ENCODE measurements at places on chromosomes 12 and 14. TPM values are rescaled to one million over a fixed set of nuclear protein-coding genes. Genes with fewer than 3 reads are reported as not detected.

NT5DC3 gene
- total RNA-seq: 21.2 TPM

ACOT4 gene
- 0.30 TPM for total RNA-seq

SLC25A47 gene
- 0.12 TPM for total RNA-seq

- H3K4me1 ChIP-seq: peaks cover 7% of the 10 kb centered on the region
- no peak overlapping the region for H3K4me3 ChIP-seq
- no peaks in the 10 kb centered on the region for H3K27me3 ChIP-seq
Observed at GRCh38 chr14:100069161-100069800, 4.1 kb downstream of the EVL start.

- H3K4me1 ChIP-seq: no peaks in the 10 kb centered on the region
- no peak overlapping the region for H3K4me3 ChIP-seq
- H3K27me3 ChIP-seq: no peaks in the 10 kb centered on the region
- DNase-seq: no peak
- H3K27ac ChIP-seq: no peak overlapping the region
Observed at GRCh38 chr14:96416292-96416691, 24.4 kb downstream of the AK7 start.

DNA sequence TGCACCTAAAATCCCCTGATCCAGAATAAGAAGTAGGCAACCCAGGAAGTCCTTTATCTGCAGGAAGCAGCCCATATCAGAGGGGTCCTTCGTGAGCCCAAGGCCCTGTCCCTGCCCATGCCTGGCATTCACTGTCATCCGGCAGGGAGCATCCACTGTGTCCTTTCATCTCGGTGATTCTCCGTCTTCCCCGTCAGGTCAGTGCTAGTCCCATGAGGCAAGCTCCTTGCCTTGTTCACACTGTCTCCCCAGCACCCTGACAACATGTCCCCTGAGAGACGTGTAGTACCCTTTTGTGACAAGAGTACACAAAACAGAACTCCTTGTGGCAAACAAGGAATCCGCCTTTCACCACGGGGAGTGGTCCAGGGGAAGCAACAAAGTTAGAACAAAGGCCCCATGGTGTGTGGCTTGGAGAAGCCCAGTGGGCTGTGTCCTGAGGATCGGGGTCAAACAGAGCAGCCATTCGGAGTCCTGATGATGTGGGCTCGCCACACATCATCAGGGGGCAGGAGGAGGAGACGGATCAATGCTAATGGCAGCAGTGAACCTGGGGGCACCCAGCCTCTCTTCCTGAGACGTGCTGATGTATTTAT is 112.1 kb downstream of the DICER1 start:
- H3K36me3 ChIP-seq: no peaks in the 10 kb centered on the region
- H3K27ac ChIP-seq: no peak overlapping the region
- no peak overlapping the region for H3K4me3 ChIP-seq

DNA sequence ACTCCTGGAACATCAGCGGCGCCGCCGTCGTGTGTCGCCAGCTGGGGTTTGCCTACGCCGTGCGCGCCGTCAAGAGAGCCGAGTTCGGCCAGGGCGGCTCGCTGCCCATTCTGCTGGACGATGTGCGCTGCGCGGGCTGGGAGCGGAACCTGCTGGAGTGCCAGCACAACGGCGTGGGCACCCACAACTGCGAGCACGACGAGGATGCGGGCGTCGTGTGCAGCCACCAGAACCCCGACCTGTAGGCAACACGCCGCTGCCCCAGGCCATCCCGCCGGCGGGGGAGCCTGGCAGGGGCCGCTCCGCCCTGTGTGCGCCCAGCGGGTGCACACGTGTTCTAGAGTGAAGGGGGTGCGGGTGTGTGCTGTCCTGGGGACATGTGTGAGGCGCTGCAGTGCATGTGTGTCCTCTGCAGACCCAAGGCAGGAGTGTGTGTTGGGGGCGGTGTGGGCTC is 8.7 kb upstream of the CYP46A1 start:
- no peaks in the 10 kb centered on the region for H3K27me3 ChIP-seq
- no peaks in the 10 kb centered on the region for H3K4me1 ChIP-seq
- no peak for DNase-seq
- H3K4me3 ChIP-seq: no peak overlapping the region
- H3K27ac ChIP-seq: no peak overlapping the region

- H3K4me3 ChIP-seq: no peak overlapping the region
- H3K4me1 ChIP-seq: no peaks in the 10 kb centered on the region
- no peak overlapping the region for H3K27ac ChIP-seq
- DNase-seq: no peak
Observed at GRCh38 chr14:63654346-63654745, 12.7 kb upstream of the WDR89 start.

GRCh38 chr12:103830025-103830725 is 10.9 kb downstream of the NT5DC3 start:
- H3K27ac ChIP-seq: no peak overlapping the region
- H3K36me3 ChIP-seq: no peaks in the 10 kb centered on the region
- no peaks in the 10 kb centered on the region for H3K27me3 ChIP-seq
- no peak for DNase-seq

DNA sequence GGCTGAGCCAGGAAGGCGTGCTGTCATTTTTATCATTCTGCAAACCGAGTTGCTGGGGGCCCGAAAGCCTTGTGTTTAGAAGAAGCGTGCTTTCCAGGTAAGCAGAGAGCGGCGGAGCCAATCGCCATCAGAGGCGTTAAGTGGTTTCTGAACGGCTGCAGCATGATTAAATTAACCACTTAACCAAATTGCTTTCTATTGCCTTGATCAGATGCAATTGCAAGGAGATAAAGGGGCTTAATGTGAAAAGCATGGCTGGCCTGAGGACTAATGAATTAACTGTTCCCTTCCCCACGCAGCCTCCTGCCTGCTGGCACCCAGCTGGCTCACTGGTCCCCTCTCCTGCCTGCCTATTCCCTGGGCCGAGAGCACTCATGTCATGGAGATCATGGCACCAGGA is 36.6 kb upstream of the CHGA start:
- no peak overlapping the region for H3K27ac ChIP-seq
- no peak overlapping the region for H3K4me3 ChIP-seq
- H3K27me3 ChIP-seq: no peaks in the 10 kb centered on the region
- H3K36me3 ChIP-seq: no peaks in the 10 kb centered on the region
- no peak for DNase-seq

DNA sequence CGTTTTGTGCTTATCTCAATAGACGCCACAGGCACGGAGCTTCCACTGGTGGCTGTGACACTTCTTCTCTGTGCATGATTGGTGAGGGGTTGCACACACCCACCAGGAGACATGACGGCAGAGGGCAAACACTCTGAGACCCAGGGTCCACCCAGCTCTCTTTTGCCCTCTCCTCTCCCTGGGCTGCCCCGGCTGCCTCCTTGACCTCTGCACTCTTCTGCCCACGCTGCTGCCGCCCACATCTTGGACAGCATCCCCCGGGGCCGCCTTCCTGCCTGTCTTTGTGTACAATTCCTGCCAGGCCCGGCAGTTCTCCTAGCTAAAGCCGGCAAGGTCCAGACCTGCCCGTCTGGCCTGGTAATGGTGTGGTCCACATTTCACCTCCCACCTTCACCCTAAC is 44.7 kb downstream of the DPF3 start:
- no peak for DNase-seq
- peaks cover 7% of the 10 kb centered on the region for H3K4me1 ChIP-seq
- H3K36me3 ChIP-seq: no peaks in the 10 kb centered on the region
- no peak overlapping the region for H3K27ac ChIP-seq

GRCh38 chr14:91245029-91245428 is 525 bp upstream of the GPR68 start:
- no peak overlapping the region for H3K27ac ChIP-seq
- no peaks in the 10 kb centered on the region for H3K27me3 ChIP-seq
- DNase-seq: no peak
- H3K4me3 ChIP-seq: no peak overlapping the region
- H3K36me3 ChIP-seq: no peaks in the 10 kb centered on the region
- no peaks in the 10 kb centered on the region for H3K4me1 ChIP-seq
